Psoas muscle (tissue), 8 donors: ENCODE measurements at places on chromosomes 11 and 22. TPM values are rescaled to one million over a fixed set of nuclear protein-coding genes. Genes with fewer than 3 reads are reported as not detected.

DNA sequence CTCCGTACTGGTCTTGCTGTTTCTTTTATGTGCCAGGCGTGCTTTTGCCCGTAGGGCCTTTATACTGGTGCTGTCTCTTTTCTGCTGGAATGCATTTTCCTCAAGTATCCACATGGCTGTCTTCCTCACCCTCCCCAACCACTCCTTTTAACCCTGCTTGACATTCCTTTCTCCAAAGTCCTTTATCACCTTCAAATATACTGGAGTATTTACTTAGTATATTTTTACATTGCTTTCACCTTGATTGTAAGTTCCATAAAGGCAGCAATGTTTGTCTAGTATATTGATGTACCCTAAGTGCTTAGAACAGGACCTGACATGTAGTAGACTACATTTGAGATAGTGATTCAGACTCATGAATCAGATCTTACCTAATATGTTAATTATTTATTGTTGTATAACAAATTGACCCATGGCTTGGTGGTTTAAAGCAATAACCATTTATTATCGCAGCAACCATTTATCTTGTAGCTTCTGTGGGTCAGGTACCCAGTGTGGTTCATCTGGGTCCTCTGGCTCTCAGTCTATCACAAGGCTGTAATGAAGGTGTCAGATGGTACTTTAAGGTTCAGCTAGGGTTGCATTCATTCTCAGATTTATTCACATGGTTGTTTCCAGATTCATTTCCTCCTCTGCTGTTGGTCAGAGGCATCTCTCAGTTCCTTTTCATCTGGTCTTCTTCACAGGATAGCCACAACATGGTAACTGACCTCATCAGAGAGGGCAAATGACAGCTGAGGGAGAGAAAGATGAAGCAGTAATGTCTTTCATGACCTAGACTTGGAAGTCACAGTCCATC is 34.2 kb downstream of the DDX10 start:
- DNase-seq = no peak

- peak; percentile 91 for DNase-seq
These were observed 16.0 kb downstream of the TXN2 start for GRCh38 chr22:36465232-36466021.

DNA sequence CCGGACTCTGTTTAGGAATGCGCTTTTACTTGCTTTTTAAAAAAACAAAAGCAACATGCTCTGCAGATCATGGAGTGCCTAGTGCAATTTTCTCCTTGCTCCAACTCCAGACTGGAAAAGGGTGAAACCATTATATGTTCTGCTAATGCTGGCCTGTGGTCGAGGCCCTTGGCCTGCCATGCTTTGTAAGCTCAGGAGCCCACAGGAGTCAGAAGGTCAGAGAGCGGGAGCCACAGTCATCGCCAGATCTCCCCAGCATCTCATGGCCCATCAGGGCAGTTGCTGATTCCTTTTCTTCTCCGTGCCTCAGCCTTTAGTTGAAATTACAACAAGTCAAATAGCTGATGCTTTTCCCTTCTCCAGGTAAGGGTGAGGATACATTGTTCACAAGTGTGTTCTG is 80.3 kb downstream of the DDIAS start:
- no peak for DNase-seq

- no peak for DNase-seq
These were observed 589.0 kb upstream of the CNTN5 start for GRCh38 chr11:98431463-98432359.

GRCh38 chr11:96607864-96608558 is 218.2 kb downstream of the JRKL start:
- no peak for DNase-seq

DNA sequence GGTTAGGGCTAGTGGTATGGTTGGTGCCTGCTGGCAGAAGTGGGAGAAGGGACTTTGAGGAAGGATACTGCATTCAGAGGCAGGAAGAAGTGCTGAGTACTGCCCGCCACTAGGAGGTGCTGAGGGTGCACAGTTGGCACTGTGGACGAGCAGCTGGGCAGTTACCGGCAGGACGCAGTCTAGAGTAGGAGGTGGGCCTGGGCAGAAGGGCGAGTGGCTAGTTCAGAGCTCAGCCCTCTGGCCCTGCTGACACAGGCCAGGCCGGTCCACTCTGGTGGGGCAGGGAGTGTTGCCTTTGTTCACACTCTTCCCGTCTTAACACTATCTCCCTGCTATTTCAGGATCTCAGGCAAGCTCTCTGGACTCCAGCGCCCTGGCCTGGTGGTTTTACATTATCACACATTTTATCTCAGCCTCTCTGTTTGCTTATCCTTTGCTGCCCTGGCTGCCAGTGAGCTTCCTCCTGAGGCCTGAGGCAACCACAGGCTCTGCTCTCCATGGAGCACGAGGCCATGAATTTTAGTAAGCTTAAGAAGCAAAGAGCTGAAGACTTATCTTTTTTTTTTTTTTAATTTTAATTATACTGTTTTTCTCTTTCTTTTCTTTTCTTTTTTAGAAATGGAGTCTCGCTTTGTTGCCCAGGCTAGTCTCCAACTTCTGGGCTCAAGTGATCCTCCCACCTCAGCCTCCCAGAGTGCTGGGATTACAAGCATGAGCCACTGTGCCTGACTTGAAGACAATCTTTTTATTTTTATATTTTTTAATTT is 26.9 kb downstream of the SNAP29 start:
- peak; percentile 88 for DNase-seq

- no peak for DNase-seq
These were observed 5.4 kb downstream of the SCGB1C1 start for GRCh38 chr11:198236-198806.

DNA sequence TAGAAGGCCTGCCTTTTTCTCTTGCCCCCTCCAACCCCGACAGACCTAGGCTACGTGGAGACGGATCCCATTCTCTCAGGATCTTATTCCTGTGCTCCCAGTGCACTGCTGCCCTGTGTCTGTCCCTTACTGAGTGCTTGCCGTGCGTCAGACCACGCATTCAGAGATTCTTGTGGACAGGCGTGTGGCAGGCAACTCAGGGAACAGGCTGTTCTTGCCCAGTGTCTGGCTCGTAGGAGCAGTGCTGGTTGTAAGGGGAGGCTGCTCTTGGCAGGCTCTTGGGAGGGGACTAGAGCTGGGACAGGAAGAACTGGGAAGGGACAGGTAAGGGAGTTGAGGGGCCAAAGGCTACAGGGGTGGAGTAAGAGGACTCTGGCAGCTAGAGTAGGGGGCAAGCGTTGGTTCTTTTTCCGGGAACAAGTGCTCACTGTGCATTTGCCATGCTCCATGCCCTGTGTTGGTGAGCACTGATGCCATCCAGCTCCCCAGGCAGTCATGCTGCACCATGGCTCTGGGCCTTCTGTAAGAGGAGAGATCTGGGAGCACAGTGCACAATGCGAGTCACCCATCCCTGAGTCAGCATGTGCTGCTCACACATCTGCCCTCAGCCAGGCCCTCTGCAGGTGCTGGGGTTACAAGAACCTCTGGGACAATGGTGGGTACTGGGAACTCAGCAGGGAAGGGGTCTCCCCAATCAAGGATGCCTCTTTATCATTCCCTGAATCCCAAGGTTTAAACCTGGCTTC is 119.1 kb downstream of the TBC1D22A start:
- DNase-seq = no peak

- DNase-seq = no peak
These were observed 141.0 kb downstream of the MSANTD4 start for GRCh38 chr11:105881027-105881426.

- no peak for DNase-seq
These were observed 129.3 kb downstream of the FBXO7 start for GRCh38 chr22:32603651-32604540.

- no peak for DNase-seq
These were observed 43.6 kb downstream of the ARHGAP8 start for GRCh38 chr22:44795701-44796630.

GRCh38 chr11:121372671-121373429 is 79.3 kb upstream of the SORL1 start:
- DNase-seq = no peak

DNA sequence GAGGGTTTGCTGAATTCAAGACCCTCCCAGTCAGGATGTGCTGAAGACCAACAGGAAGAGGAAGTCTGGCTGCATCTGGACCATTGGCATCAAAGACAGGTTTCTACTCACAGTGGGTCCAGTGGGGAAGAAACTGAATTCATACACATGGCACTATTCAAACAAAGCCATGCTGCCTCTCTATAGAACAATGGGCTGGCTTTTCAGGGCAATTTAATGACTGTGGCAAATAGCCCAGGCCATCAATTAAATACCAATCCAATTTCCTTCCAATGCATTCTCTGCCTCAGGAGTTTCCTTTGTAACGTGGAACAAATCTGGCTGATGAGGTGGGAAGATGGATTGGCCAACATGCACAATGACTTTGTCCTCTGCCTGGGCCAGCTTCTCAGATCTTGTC is 98.6 kb downstream of the SEZ6L start:
- DNase-seq = no peak

GRCh38 chr11:25065746-25066145 is 568.9 kb downstream of the LUZP2 start:
- no peak for DNase-seq

- no peak for DNase-seq
These were observed 43.5 kb downstream of the EXT2 start for GRCh38 chr11:44138980-44139379.

DNA sequence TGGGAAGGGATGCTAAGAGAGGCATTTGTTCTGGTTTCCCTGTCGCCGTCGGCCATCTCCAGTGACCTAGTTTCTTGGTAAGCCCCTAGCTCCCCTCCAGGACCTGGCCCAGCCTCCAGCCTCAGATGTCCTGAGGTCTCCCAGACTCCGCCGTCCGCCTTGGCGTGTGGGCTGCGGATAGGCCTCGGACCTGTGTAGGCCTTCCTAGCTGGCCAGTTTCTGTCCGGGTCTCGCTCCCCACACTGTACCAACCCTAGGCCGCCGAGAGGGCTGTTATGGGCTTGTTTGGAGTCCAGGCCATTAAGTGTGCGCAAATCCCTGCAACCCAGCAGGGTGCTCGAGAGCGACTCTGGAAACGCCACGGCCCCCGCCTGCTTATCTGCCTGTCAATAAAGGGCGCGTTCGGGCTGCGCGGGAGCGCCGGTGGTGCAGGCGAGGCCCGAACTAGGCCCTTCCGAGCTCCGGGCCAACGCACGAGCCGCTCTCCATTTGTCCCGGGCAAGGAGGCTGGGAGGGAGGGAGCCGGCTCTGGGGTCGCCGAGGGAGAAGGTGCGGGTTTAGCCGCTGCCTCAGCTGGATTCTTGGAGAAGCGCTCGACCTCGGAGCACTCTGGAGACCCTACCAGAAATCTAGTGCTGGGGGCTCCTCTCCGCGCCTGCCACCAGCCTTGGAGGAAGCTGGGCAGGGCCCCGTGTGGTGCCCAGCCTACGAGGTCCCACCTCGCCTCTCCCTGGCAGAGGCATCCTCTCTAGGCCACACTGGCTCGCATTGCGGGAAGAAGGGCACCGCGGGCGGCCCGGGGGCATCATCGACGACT is 8.7 kb upstream of the PAX6 start:
- DNase-seq = no peak

DNA sequence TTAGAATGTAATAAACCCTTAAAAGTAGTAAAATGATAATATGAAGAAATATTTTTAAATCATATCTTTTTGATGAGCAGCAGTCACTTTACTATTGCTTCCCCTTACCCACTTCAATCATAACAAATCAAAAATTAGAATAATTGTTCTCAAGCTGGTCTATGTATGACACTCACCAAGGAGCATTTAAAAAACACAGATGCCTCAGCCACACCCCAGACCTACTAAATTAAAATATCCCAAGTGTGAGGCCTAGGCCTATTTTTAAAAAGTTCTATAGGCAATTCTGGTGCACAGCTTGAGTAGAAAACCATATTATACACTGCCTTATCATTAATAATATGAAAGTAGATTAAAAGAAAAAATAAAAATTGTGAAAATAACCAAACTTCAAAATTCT is 15.2 kb downstream of the KIF18A start:
- no peak for DNase-seq

DNA sequence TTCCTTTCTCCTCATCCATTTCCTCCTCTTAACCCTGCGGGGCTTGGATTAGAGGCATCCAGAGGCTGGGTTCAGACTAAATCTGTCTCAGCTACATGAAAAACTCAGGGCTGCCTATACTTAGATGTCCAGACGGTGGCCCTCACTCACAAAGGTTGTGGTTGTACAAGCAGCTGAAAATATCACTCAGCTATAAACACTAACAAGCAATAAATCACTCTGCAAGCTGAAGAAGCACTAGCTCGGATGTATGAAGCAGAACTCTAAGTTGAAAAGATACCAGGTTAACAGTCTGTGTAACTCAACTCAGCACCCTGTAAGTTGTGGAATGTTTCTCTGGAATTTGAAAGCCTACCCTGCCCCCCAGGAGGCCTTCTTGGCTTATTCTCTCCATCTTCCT is 82.9 kb downstream of the EXT2 start:
- DNase-seq = no peak

DNA sequence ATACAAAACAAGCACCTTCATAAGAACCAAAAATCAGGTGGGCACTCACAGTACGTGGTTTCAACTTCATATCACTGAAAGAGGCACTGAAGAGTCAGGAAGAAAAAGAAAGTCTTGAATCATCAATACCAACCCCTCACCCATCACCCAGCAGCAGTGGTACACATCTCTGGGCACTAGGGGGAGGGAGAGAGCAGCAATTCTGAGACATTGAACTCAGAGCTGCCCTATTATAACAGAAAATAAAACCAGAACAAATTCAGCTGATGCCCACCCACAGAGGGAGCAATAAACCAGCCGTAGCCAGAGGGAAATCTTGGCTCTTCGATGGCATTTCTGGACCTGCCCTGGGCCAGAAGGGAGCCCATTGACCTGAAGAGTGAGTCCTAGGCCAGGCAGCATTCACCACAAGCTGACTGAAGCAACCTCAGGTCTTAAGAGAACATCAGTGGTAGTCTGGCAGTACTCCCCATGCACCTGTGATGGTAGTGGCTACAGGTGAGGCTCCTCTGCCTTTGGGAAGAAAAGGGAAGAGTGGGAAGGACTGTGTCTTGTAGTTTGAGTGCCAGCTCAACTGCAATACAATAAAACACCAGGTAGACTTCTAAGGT is 42.2 kb upstream of the FAM181B start:
- DNase-seq = no peak

GRCh38 chr11:99555486-99555885 is 534.7 kb downstream of the CNTN5 start:
- no peak for DNase-seq

GRCh38 chr11:85694385-85694980 is 8.5 kb upstream of the CCDC89 start:
- DNase-seq = no peak

- DNase-seq = no peak
These were observed 8.2 kb upstream of the PLA2G3 start for GRCh38 chr22:31148488-31148887.

The RPS6KB2 gene
- 26.5 TPM for total RNA-seq

The GGTLC3 gene
- not detected for total RNA-seq

The MMP12 gene
- total RNA-seq = not detected

The OR52E2 gene
- total RNA-seq = not detected

The MOGAT2 gene
- total RNA-seq = not detected

The HSPB2 gene
- total RNA-seq = 24.9 TPM

The LMO2 gene
- total RNA-seq = 11.1 TPM

The IL17REL gene
- total RNA-seq = not detected

The HEPHL1 gene
- not detected for total RNA-seq

The PDGFB gene
- total RNA-seq = 13.0 TPM

The LGR4 gene
- 9.1 TPM for total RNA-seq

The OR56A1 gene
- not detected for total RNA-seq

The IGLL1 gene
- not detected for total RNA-seq

The RHOD gene
- 20.8 TPM for total RNA-seq
